ENCODE measurements at places on chromosomes 2 and 18.

DNA sequence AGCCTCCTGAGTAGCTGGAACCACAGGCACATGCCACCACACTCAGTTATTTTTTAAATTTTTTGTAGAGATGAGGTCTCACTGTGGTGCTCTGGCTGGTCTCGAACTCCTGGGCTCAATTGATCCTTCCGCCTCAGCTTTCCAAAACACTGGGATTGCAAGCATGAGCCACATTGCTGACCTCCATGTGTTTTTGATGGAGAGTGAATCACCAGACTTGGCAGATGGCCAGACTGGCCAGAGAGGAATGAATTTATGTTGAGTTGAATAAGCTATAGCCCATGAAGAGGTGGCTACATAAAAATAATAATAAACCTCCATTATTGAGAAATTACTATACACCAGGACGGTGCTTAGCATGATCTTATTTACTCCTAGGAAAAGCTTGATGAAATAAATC, 91.5 kb downstream of the MREG start:
- H3K36me3 ChIP-seq: no peaks in the 10 kb centered on the region
- no peak overlapping the region for H3K4me3 ChIP-seq
- H3K4me1 ChIP-seq: no peaks in the 10 kb centered on the region
- H3K27ac ChIP-seq: no peak overlapping the region
- DNase-seq: no peak
- H3K27me3 ChIP-seq: no peaks in the 10 kb centered on the region

GRCh38 chr2:119024568-119024967, 82.6 kb downstream of the MARCO start:
- no peak overlapping the region for H3K4me3 ChIP-seq
- H3K27me3 ChIP-seq: no peaks in the 10 kb centered on the region
- H3K36me3 ChIP-seq: no peaks in the 10 kb centered on the region
- H3K4me1 ChIP-seq: no peaks in the 10 kb centered on the region
- no peak for DNase-seq

- no peaks in the 10 kb centered on the region for H3K27me3 ChIP-seq
- no peak overlapping the region for H3K27ac ChIP-seq
- H3K36me3 ChIP-seq: no peaks in the 10 kb centered on the region
- H3K4me1 ChIP-seq: peaks cover 3% of the 10 kb centered on the region
- DNase-seq: no peak
- no peak overlapping the region for H3K4me3 ChIP-seq
These were observed 26.9 kb downstream of the SGPP2 start for GRCh38 chr2:222451224-222451674.

GRCh38 chr2:226981791-226982326, 146.0 kb downstream of the RHBDD1 start:
- H3K27ac ChIP-seq: no peak overlapping the region
- no peaks in the 10 kb centered on the region for H3K36me3 ChIP-seq
- H3K27me3 ChIP-seq: no peaks in the 10 kb centered on the region
- no peak overlapping the region for H3K4me3 ChIP-seq
- H3K4me1 ChIP-seq: peaks cover 8% of the 10 kb centered on the region

GRCh38 chr2:164913640-164914350, 41.5 kb downstream of the SLC38A11 start:
- H3K27ac ChIP-seq: no peak overlapping the region
- no peaks in the 10 kb centered on the region for H3K36me3 ChIP-seq
- peaks cover 15% of the 10 kb centered on the region for H3K4me1 ChIP-seq
- no peak overlapping the region for H3K4me3 ChIP-seq

GRCh38 chr2:132804051-132804450, 134.0 kb upstream of the LYPD1 start:
- H3K27ac ChIP-seq: no peak overlapping the region
- no peaks in the 10 kb centered on the region for H3K36me3 ChIP-seq
- H3K4me3 ChIP-seq: no peak overlapping the region
- H3K4me1 ChIP-seq: no peaks in the 10 kb centered on the region
- no peak for DNase-seq

DNA sequence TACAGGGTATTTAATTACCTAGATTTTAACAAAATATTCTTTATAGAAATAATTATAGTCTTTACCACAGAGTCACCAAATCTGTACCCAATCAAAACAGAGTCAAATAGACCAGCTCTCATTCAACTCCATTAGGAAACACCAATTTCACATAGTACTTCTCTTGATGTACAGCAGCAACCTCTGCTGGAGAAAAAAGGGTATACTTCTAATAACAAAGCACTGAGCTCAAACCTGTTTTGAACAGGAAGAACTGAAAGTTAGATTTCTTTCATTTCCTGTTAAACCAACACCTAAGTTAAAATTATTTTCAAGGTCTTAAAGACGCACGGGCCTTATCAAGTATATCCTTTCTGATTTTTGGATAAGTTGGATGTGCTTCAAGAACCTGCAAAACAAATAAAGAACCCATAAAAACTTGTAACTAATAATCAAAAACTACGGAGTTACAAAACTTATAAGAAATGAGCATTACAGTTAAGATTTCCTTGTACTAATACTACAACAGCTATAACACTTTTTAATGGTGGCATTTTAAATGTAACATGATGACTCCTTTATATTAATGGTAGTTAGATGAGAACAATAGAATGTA, 79.0 kb downstream of the TTC21B start:
- no peaks in the 10 kb centered on the region for H3K4me1 ChIP-seq
- no peak overlapping the region for H3K4me3 ChIP-seq
- no peaks in the 10 kb centered on the region for H3K36me3 ChIP-seq
- DNase-seq: peak; percentile 72
- H3K27ac ChIP-seq: no peak overlapping the region

GRCh38 chr18:79884294-79884962, 67.0 kb downstream of the SLC66A2 start:
- no peak for DNase-seq
- no peaks in the 10 kb centered on the region for H3K36me3 ChIP-seq
- no peak overlapping the region for H3K4me3 ChIP-seq
- no peaks in the 10 kb centered on the region for H3K27me3 ChIP-seq

- H3K27me3 ChIP-seq: peaks cover 77% of the 10 kb centered on the region
- peak overlapping the region; percentile 79 for H3K4me3 ChIP-seq
- H3K36me3 ChIP-seq: no peaks in the 10 kb centered on the region
These were observed 1.4 kb downstream of the MBP start for GRCh38 chr18:77131100-77131651.

DNA sequence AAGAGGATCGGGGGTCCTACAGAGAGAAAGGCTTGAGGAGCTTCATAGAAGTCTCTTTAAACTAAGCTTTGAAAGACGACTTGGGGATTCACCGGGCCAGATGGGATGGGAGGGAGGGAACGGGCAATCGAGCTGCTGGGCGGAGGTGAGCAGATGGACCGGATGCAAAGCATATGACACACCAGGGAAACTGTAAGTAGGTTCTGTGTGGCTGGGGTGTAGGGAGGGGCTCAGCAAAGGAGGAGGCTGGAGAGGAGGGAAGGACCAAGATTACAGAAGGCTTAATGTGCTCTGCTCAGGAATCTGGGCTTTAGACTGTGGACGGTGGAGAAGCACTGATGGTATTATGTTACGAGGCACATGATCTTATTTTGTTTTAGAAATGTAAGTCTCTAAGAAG, 131.5 kb downstream of the MAIP1 start:
- H3K27me3 ChIP-seq: no peaks in the 10 kb centered on the region
- no peaks in the 10 kb centered on the region for H3K36me3 ChIP-seq
- H3K4me3 ChIP-seq: no peak overlapping the region
- DNase-seq: no peak
- H3K4me1 ChIP-seq: peaks cover 49% of the 10 kb centered on the region

DNA sequence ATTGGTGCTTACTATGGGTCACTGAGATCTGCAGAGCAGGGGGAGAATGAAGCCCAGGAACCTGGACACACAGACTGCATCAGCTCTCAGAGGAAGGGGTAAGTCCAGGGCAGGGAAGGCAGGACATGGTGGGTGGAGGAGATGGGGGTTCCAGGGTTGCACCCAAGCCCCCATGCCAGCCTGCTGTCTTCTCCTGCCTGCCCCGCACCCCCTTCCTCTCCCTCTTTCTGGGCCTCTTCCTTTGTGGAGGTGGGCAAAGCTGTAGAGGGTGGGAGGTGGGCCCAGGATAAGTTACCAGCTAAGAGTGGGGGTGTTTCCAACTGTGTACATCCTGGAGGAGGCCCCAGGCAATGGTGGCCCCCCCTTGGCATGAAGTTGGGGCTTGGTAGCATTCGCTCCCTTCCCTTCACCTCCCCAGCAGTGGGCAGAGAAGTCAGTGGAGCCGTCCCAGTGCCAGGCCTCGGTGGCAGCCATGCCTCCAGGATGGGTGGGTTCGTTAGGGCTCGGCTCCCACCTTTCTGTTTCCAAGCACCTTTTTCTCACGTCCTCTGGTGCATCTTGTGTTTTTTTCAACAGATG, 132.2 kb downstream of the CLIP4 start:
- peaks cover 4% of the 10 kb centered on the region for H3K4me1 ChIP-seq
- H3K27me3 ChIP-seq: no peaks in the 10 kb centered on the region
- H3K36me3 ChIP-seq: no peaks in the 10 kb centered on the region
- DNase-seq: no peak
- no peak overlapping the region for H3K4me3 ChIP-seq

GRCh38 chr2:16031848-16032159, 91.5 kb downstream of the MYCN start:
- no peaks in the 10 kb centered on the region for H3K27me3 ChIP-seq
- no peak for DNase-seq
- H3K27ac ChIP-seq: no peak overlapping the region
- no peak overlapping the region for H3K4me3 ChIP-seq
- H3K4me1 ChIP-seq: peaks cover 47% of the 10 kb centered on the region

- H3K27ac ChIP-seq: no peak overlapping the region
- DNase-seq: no peak
- no peaks in the 10 kb centered on the region for H3K36me3 ChIP-seq
- peaks cover 45% of the 10 kb centered on the region for H3K4me1 ChIP-seq
- H3K27me3 ChIP-seq: no peaks in the 10 kb centered on the region
These were observed 88.5 kb upstream of the COPS8 start for GRCh38 chr2:236997069-236997715.

DNA sequence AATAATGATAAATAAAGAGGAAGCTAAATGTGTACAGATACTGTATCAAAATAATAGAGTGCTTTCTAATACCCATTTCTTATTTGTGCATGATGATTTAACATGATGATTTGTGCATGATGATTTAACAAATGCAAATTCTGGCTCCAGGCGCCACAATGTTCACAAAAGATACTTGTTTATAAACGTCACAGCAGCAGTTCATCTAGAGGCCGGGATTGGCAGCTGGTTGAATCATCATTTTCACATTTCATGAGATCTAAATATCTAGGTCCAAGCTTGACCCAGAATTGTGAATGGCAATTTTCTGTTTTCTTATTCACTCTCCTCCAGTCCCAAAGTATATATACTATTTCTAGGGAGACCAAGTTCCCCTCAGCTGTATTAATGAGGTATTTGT, 322.0 kb downstream of the SUCLG1 start:
- no peaks in the 10 kb centered on the region for H3K4me1 ChIP-seq
- no peaks in the 10 kb centered on the region for H3K36me3 ChIP-seq
- DNase-seq: no peak

- no peaks in the 10 kb centered on the region for H3K27me3 ChIP-seq
- H3K27ac ChIP-seq: no peak overlapping the region
- peaks cover 7% of the 10 kb centered on the region for H3K4me1 ChIP-seq
- DNase-seq: no peak
These were observed 5.7 kb downstream of the CTDP1 start for GRCh38 chr18:79685281-79685680.

GRCh38 chr18:2396162-2396505, 175.2 kb downstream of the METTL4 start:
- H3K27me3 ChIP-seq: no peaks in the 10 kb centered on the region
- no peaks in the 10 kb centered on the region for H3K36me3 ChIP-seq
- H3K27ac ChIP-seq: no peak overlapping the region
- H3K4me1 ChIP-seq: peaks cover 14% of the 10 kb centered on the region
- DNase-seq: no peak

GRCh38 chr2:83069724-83070123, 1389.4 kb downstream of the SUCLG1 start:
- H3K36me3 ChIP-seq: no peaks in the 10 kb centered on the region
- H3K4me3 ChIP-seq: no peak overlapping the region
- DNase-seq: no peak
- no peaks in the 10 kb centered on the region for H3K27me3 ChIP-seq
- no peak overlapping the region for H3K27ac ChIP-seq
- no peaks in the 10 kb centered on the region for H3K4me1 ChIP-seq

GRCh38 chr18:74476140-74476539, 19.0 kb upstream of the DIPK1C start:
- peak; percentile 72 for DNase-seq
- no peaks in the 10 kb centered on the region for H3K27me3 ChIP-seq
- H3K27ac ChIP-seq: no peak overlapping the region
- H3K4me1 ChIP-seq: no peaks in the 10 kb centered on the region
- H3K4me3 ChIP-seq: no peak overlapping the region

- H3K36me3 ChIP-seq: no peaks in the 10 kb centered on the region
- H3K27me3 ChIP-seq: no peaks in the 10 kb centered on the region
- H3K27ac ChIP-seq: no peak overlapping the region
- DNase-seq: no peak
- H3K4me1 ChIP-seq: no peaks in the 10 kb centered on the region
These were observed 121.3 kb upstream of the NRXN1 start for GRCh38 chr2:51153236-51153635.

DNA sequence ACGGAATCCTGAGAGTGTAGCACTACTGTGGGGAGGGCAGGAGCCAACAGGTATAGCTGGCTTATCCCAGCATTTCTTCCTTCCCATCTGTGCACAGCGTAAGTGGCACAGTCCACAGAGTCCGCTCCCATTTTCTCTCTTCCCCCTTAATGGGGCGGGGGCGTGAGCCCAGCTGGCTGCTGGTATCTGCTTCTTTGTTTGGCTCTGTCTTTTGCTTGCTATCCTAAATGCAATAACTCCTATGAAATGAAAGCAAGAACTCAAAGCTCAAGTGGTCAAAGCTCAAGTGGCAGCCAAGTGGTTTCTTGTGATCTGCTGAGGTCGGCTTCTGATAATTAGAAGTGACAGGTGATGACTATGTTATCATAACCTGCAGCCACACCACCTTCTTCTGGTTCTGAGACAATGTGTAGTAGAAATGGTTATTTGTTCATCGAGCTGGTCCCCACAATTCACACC, 192.7 kb downstream of the PLCL1 start:
- no peaks in the 10 kb centered on the region for H3K4me1 ChIP-seq
- H3K27ac ChIP-seq: no peak overlapping the region
- no peaks in the 10 kb centered on the region for H3K36me3 ChIP-seq

DNA sequence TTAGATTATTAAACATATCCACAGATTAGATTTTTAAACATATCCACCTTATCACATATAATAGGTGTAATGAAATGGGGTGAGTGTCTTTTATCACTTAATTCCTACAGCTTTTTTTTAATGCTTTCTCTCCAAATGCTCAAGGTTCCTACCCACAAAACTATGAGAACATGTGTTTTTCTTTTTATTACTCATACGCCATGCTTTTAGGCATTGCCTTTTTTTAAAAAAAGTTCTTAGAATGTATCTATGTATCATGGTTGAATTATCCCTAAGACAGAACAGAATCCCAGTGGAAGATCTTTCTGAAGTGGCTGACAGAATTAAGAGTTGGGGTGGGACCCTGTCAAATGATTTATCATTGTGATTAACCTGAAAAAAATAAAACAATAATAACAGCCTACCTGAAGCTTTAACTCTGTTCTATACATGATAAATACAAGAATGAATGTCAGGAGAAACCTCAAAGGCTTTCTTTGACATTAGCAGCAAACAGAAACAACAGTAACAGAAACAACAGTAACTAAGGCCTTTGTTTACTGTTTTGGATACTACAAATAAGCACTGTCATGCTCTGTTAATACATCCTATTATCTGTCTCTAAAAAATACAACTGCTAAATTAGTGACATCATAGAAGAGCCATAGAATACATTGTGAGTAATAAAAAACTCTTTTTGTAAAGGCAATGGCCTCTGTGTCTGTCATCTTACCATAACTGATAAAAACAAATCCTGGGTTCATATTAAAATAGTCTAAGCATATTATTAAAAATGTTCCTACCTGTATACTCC, 4.1 kb upstream of the ZNF397 start:
- no peak for DNase-seq
- H3K4me1 ChIP-seq: peaks cover 7% of the 10 kb centered on the region
- H3K36me3 ChIP-seq: no peaks in the 10 kb centered on the region
- H3K27me3 ChIP-seq: no peaks in the 10 kb centered on the region
- no peak overlapping the region for H3K4me3 ChIP-seq

Measured in neural progenitor cell (in vitro differentiated cells).